Myocyte (in vitro differentiated cells): ENCODE measurements at places on chromosomes 6 and 20. TPM values are rescaled to one million over a fixed set of nuclear protein-coding genes. Genes with fewer than 3 reads are reported as not detected.

DNA sequence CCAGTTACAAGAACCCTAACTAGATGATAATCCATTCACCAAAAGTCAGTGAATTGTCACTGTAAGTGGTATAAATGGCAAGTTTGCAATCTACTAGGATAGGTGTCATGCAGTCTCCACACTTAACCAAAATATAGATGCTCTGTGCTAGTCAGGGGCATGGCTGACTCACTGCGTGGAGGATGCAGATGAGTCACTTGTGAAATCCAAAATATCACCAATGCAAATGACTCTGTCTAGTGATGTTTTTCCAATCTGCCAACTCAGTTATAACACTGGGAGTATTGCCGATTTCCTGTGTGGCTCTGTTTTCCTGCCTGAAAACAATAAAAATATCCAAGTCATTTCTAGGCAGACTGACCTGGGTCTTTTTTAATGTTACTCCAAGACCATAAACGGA, 47.8 kb upstream of the NRSN1 start:
- no peak for DNase-seq

DNA sequence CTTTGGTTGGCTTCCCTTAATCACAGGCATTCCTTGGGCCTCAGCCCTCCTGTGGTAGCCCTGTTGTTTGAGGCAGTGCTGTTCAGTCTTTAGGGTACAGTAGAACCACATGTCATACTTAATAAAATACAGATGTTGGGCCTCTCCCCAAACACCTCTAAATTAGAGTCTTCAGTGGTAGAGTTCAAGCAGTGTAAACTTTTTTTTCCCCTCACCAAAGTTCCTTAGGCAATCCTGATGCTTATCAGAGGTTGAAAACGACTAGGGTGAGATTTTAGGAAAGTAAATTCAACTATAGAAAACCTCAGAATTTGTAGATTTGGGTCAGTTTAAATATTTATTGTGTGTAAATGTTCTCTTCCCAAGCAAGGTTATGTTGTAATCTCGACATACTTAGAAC, 44.6 kb downstream of the BLTP3A start:
- DNase-seq: no peak

DNA sequence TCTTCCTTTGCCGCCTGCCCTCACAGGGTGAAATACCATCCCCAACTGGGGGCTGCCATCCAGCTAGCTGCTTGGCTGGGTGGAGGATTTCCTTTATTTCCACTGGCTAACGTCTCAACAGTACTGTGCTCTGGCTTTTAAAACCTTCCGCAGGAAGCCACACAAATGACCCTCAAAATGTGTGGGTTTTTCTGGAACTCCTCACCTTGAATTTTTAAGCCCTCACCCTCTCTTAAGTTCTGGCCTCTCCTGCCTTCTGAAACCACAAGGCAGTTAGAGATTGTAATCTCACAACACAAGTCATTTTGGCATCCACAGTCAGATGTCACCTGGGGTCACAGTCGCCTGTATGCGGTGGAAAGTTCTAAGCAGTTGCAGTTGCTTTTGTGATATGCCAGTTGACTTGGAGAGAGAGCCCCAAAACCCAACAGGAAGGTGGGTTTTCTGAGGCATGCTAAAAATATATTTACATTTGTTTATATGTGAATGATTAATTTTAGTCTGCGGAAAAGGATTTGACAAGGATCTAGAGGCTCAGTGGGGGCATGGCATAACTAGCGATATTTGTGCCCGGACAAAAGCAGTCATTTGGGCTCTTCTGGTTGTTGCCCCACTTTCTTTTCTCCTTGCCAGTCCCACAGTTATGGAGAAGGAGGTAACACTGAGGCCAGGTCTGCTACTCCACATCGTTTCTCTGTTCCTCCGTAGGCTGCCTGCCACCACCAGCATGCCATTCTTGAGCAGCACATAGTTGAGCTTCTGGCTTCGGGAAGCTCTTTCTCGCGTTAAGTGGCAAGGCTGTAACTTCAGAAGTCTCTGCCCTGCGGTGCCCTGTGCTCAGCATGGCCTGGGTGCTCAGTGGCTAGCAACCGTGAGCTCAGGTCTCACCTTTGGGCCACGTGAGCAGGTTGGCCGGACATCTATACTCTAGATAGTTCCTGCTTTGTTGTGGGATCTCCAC, 335.3 kb downstream of the CD83 start:
- DNase-seq: no peak

- peak; percentile 84 for DNase-seq
Observed at GRCh38 chr20:54088430-54088829, 18.0 kb upstream of the BCAS1 start.

DNA sequence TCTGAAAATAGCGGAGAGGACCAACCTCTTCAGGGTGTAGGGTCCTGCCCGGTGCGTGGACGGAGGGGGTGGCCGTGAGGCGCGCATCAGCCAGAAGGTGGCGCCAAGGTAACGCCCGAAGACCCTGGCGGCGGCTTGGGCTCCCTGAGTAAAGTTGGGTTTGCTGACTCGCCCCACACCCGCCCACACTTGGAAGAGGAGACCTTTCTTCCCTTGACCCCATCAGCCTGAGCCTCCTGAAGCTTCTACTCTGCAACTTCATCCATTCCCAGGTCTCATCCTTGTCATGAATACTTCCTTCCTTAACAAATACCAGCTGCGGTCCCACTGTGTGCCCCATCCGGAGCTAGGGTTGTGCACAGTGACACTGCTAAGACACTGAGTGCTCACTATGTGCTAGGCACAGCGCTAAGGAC, 14.6 kb downstream of the CD40 start:
- DNase-seq: peak; percentile 61

GRCh38 chr6:36917541-36918193, 31.9 kb downstream of the C6orf89 start:
- no peak for DNase-seq

Gene OR2B3
- total RNA-seq: not detected in 2 replicates

Gene SUPT3H
- 3.4 and 7.8 TPM in 2 replicates for total RNA-seq

DNA sequence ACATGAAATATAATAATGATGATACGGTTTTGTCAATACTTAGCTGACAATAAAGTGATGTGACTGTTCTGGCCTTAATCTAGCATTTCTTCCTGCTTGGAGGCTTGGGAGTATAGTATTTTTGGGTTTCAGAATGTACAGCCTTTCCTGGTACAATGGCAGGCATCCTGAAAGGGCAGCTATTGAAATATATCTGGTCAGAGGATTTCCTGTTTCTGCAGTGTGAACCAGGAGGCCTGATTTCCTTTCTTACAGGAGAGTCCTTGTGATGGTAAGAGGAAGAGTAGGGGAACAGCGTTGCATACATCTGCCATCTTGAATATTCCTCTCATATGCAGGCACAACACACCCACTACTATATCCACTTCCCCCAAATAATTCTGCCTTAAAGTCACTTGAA, 93.7 kb downstream of the MYO6 start:
- DNase-seq: no peak

Gene TUBE1
- 15.5 and 16.4 TPM in 2 replicates for total RNA-seq

DNA sequence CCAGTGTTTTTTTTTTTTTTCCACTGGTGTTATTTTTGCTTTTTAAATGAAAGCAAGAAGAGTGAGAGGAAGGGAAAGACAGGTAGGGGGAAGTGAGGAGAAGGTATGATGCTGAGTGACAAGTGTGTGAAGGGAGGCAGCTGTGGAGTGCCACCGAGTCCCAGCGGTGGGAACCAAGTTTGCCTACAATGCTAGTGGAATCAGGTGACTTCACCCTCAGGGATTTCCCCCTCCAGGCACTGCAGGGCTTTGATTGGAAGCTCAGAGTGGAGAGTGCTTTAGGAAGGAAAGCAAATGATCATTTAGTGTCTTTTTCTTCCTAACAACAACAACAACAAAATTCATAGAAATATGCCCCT, 120.5 kb upstream of the ENPP5 start:
- DNase-seq: no peak

DNA sequence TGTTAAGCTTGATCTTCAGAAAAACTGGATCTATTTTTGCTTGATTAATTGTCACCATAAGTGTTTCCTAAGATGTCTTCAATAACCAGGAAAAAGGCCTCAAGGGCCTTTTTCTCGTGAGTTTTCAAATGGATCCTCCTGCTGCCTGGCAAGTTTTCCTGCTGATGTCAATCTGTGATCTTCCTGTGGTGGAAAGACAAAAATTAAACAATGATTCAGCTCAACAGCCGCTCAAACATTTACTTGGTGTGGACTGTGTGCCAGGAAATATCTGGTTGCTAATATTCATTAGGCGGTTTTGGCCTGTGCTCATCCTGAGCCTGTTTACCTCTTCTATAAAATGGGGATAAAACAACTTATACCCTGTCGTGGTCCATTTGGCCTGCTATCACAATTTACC, 35.4 kb upstream of the SSTR4 start:
- DNase-seq: peak; percentile 72

Gene MOCS3
- total RNA-seq: 7.9 and 8.3 TPM in 2 replicates
